MCF 10A (cell line): ENCODE measurements at places on chromosomes 5 and 9. TPM values are rescaled to one million over a fixed set of nuclear protein-coding genes. Genes with fewer than 3 reads are reported as not detected.

The ASPN gene
- total RNA-seq: 0.12 TPM in 1 of 2 replicates, not detected in the other

The RALGPS1 gene
- 2.4 and 3.3 TPM in 2 replicates for total RNA-seq

The ECSCR gene
- total RNA-seq: not detected in 2 replicates

The ZNF483 gene
- 1.3 and 2.4 TPM in 2 replicates for total RNA-seq

The SIMC1 gene
- total RNA-seq: 25.4 and 27.3 TPM in 2 replicates

The ANKH gene
- total RNA-seq: 51.3 and 65.7 TPM in 2 replicates

The DHX29 gene
- 18.1 and 21.8 TPM in 2 replicates for total RNA-seq

DNA sequence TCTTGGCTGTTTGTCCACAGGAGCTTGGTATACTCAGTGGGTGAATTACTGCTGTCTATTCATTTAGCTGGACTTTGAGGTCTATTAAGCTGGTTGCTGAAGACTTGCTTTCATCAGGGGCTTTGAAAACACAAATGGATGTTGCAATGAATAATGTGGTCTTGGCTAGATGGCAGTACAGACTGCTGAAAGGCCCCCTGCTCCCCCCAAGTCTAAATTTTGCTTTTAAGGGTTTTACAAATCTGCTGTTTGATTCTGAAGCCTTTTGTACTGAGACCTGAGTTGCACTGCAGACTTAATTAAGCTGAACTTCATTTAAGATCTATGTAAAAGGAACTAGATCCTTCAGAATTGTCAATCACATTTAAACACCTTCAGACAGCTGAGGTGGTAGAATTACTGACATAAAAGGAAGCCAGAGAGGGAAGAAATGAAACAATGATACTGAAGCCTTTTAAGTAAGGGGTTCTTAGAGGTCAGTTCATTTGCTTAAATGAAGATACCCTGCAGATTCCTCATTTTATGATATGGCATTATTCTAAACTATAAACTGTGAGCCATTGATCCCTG, 37.3 kb downstream of the KCTD16 start:
- no peak overlapping the region for H3K4me3 ChIP-seq
- no peak for DNase-seq
- H3K4me1 ChIP-seq: peaks cover 6% of the 10 kb centered on the region
- peaks cover 64% of the 10 kb centered on the region for H3K27me3 ChIP-seq
- H3K36me3 ChIP-seq: no peaks in the 10 kb centered on the region

DNA sequence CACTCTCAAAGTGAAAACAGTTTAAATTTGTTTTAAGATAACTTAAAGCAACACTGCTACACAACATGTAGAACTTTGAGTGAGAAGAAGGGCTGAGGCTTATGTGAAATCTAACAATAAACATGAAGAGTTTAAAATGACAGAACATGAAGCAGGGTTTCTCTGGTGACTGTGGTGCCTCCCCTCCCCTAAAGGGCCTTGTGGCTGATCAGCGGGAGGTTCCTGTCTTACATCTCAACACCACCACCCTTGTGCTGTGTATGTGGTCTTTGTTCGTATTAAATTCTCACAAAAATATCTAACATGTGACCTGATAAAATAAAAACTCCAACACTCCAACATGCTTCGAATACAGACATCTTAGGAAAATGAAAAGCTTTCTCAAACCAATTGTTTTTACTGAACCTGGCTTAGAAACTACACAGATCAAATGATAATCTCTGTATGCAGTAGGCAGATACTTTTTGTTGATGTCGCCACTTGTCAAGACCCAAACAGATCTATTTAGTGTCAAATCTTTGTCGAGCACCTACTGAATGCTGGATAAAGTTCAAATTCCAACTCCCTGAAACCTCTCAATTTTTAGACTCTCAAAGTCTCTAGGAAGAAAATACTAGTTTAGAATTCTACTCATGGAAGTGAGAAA, 9.9 kb upstream of the IQGAP2 start:
- H3K4me1 ChIP-seq: no peaks in the 10 kb centered on the region
- no peak overlapping the region for H3K27ac ChIP-seq
- H3K27me3 ChIP-seq: no peaks in the 10 kb centered on the region

DNA sequence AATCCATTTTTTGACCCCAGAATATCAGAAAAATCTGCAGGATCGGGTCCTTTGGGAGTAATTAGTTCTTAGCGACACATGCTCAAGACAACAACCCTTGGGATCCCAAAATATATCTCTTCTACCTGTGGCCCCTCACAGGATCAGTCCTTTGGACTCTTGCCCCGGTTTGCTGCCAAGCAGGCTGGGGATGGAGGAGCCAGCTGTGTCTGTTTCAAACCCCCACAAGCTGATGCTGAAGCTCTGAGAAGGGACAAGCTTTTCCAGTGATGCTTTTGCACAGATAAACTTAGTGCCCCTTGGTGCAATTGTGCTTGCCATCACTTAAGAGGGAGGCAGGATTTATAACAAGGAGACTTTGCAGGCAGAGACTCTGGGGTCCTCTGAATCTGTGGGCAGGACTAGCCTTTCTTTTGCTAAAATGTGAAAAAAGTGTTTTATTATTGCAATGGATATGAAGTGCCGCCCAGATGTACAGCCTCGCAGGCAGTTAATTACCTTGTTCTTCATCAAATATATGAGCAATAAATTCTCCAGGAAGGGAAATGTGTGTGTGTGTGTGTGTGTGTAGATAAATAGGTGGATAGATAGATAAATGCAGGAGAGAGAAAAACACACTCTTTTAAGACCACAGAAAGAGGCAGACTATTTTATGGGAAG, 9.6 kb upstream of the LHX2 start:
- H3K27ac ChIP-seq: no peak overlapping the region
- H3K36me3 ChIP-seq: no peaks in the 10 kb centered on the region
- DNase-seq: no peak
- peaks cover 24% of the 10 kb centered on the region for H3K4me1 ChIP-seq
- peaks cover 100% of the 10 kb centered on the region for H3K27me3 ChIP-seq
- H3K4me3 ChIP-seq: no peak overlapping the region

GRCh38 chr5:67976891-67977601, 238.5 kb upstream of the PIK3R1 start:
- no peak overlapping the region for H3K4me3 ChIP-seq
- no peaks in the 10 kb centered on the region for H3K36me3 ChIP-seq
- DNase-seq: no peak
- H3K27ac ChIP-seq: no peak overlapping the region

- no peak for DNase-seq
- no peak overlapping the region for H3K27ac ChIP-seq
- no peaks in the 10 kb centered on the region for H3K36me3 ChIP-seq
- H3K27me3 ChIP-seq: peaks cover 9% of the 10 kb centered on the region
- no peak overlapping the region for H3K4me3 ChIP-seq
- H3K4me1 ChIP-seq: peaks cover 7% of the 10 kb centered on the region
Observed at GRCh38 chr9:37107701-37108100, 12.7 kb upstream of the ZCCHC7 start.

DNA sequence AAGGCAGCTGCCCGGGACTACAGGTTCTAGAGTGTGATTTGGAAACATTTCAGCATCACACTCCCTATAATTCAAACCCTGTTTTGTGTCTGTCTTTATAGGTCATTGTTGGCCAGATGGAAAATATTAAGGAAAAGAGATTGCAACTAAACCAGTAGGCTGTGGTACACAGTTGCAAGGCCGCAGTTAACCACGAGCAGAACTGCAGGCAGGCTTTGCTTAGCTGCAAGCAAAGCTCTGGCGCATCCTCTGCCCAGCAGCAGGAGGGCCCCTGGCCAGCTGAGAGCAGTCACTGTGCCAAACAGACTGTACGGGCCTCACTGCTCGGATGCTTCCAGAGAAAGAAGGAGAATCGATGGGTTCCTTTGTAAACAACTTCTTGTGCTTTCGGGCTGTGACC, 204.5 kb downstream of the DENND1A start:
- H3K27ac ChIP-seq: no peak overlapping the region
- no peaks in the 10 kb centered on the region for H3K4me1 ChIP-seq
- no peaks in the 10 kb centered on the region for H3K27me3 ChIP-seq
- no peak overlapping the region for H3K4me3 ChIP-seq
- no peak for DNase-seq

DNA sequence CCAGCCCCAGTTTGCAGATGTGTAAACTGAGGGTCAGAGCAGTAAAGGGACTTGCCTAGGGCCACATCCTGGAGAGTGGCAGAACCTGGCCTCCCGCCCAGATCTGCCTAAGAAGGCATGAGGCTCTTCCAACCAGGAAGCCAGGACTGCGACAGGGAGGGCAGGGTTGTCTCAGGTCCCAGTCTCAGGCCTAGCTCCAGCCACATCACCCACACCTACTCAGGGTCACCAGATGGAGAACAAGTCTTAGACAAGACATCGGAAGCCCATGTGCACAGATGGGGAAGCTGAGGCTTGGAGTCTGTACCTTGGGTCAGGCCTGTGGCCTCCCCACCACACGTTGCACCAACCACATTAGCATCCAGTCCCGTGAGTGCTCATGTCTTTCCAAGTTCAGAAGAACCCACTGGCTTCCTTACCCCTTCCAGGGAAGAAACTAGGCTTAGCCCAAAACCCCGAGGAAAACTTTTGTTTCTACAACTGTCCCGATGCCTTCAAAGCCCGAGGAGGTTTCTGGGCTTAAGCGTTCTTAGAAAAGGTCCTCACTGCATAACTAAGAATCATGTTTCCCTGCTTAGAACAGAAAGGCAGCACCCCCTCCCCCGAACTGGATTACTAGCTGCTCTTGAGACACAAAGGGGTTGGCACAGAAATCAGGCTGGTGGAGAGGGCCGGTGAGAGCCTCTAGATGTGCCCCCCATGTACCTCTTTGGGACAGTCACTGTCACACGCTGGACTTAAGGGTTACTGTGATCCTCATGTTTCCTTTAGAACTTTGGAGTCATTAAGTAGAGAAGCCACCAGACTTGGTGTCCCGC, 2.2 kb downstream of the FAM78A start:
- no peak overlapping the region for H3K4me3 ChIP-seq
- no peaks in the 10 kb centered on the region for H3K36me3 ChIP-seq
- DNase-seq: no peak

- H3K36me3 ChIP-seq: no peaks in the 10 kb centered on the region
- H3K27me3 ChIP-seq: peaks cover 10% of the 10 kb centered on the region
- H3K4me3 ChIP-seq: no peak overlapping the region
- H3K27ac ChIP-seq: no peak overlapping the region
Observed at GRCh38 chr5:127567026-127567768, 49.8 kb downstream of the PRRC1 start.

GRCh38 chr9:130448035-130448624, 3.4 kb downstream of the ASS1 start:
- H3K4me3 ChIP-seq: peak overlapping the region; percentile 95
- peaks cover 33% of the 10 kb centered on the region for H3K4me1 ChIP-seq
- H3K27ac ChIP-seq: no peak overlapping the region
- DNase-seq: peak; percentile 43
- no peaks in the 10 kb centered on the region for H3K27me3 ChIP-seq

- no peak overlapping the region for H3K27ac ChIP-seq
- no peaks in the 10 kb centered on the region for H3K27me3 ChIP-seq
- H3K4me1 ChIP-seq: no peaks in the 10 kb centered on the region
- H3K36me3 ChIP-seq: no peaks in the 10 kb centered on the region
Observed at GRCh38 chr9:115415450-115415849, 297.5 kb upstream of the TNC start.

- no peak for DNase-seq
- H3K27ac ChIP-seq: no peak overlapping the region
Observed at GRCh38 chr5:68709239-68709638, 384.6 kb upstream of the SLC30A5 start.

GRCh38 chr9:134215699-134216448, 51.5 kb upstream of the RNU6ATAC start:
- H3K27me3 ChIP-seq: no peaks in the 10 kb centered on the region
- H3K4me3 ChIP-seq: no peak overlapping the region
- no peak overlapping the region for H3K27ac ChIP-seq
- H3K36me3 ChIP-seq: peaks cover 6% of the 10 kb centered on the region
- no peaks in the 10 kb centered on the region for H3K4me1 ChIP-seq
- DNase-seq: no peak

DNA sequence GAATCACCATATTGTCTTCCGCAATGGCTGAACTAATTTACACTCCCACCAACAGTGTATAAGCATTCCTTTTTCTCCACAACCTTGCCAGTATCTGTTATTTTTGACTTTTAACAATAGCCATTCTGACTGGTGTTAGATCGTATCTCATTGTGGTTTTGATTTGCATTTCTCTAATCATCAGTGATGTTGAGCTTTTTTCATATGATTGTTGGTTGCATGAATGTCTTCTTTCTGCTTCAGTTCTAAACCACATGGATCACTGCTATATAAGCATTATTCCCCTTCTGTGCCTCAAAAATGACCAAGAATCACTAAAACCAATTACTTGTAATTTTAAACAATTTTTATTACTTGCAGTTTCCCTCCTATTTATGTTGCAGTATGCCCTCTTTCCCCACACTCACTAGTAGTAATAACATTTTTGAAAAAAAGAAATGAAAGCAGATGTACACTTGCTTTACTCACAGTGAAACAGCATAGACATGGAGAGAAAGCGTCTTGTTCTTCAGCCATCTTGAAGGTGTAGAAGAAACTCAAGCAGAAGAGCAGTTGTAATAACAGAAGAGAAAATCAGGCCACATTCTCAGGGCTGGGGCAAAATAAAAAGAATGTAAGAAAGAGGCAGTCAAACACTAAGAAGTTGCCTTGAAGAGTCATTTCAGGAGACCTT, 4.5 kb upstream of the TMEM252 start:
- no peak overlapping the region for H3K4me3 ChIP-seq
- H3K4me1 ChIP-seq: no peaks in the 10 kb centered on the region
- no peak for DNase-seq
- no peak overlapping the region for H3K27ac ChIP-seq
